HuH-7.5 (cell line): ENCODE measurements at places on chromosomes 12 and 14.
A peak's percentile ranks its signal among the peaks of the same experiment; 100 is the strongest.

- DNase-seq, result peak; percentile 8
Observed at GRCh38 chr12:55142669-55143565, 16.7 kb downstream of the OR9K2 start.

DNA sequence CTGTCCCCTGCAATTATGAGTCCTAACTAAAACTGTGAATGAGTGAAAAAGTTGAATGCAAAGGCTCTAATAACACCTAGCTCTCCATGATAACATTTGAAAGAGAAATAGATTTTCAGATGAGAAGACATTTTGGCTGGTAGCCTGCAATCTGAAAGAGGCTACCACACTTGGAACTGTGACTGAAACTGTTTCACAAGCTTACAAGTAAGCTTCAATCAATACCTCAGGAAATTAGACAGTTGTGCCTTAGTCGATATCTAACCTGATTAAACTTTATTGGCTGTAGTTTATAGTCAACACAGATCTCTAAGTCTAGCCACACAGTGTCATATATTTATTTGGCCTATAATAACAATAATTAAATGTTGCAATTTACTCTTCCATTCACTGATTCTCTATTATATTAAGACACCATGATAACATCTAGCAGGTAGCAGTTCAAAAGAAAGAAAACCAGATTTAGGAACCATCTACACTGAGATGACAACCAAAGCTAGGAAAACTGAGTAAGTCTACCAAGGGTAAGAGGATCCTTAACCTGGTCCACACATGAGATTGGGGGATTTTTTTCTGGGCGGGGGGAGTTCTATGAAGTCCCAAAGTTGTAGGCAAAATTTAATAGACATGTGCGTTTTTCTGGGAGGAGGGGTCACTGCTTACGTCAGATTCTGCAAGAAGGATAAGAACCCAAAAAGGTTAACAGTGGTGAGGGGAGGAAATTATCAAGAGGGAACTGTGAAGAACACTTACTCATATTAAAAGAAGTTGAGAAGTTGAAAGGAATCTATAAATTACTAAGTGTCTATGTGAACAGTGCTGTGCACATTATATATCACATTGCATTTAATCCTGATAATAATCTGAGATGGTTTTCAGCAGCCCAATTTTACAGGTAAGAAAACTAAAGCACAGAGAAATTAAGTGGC lies 65.8 kb downstream of the NUMB start:
- no peak for DNase-seq

- no peak for DNase-seq
Observed at GRCh38 chr14:69101331-69101826, 51.5 kb downstream of the DCAF5 start.

- peak; percentile 4 for DNase-seq
Observed at GRCh38 chr12:88305254-88305890, 163.3 kb downstream of the TMTC3 start.

DNA sequence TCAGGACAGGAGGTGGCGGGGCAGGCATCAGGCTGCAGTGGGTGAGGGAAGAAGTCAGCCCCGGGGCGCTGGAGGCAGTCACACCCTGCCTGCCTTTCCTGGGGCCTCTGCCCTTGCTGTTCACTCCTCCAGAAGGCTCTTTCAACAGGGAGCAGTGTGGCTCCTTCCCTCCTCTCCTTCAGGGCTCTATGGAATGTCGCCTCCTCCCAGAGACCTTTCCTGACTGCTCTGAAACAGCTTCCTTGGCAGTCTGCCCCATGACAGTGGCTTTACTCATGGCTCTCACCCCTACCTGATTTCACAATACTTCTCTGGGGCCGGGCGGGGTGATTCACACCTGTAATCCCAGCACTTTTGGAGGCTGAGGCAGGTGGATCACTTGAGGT lies 7.1 kb downstream of the RHOF start:
- DNase-seq, result no peak

DNA sequence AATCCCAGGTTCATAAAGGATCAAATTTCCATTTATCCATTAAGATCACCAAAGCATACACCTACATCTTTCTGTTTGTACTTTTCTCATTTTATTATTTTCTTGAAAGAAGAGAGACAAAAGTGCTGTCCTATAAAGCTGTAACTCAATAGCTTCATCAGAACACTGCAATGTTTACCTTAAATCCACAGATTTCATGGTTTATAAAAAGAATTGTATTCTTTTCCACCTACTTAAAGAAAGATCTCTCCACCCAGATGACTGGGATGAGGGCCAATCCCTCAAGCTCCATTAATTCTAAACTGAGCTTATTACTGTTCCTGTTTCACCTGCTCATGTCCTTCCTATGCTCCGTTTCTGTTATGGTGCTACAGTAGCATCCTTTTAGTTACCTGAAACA lies 470.6 kb downstream of the BCAT1 start:
- DNase-seq, result no peak

DNA sequence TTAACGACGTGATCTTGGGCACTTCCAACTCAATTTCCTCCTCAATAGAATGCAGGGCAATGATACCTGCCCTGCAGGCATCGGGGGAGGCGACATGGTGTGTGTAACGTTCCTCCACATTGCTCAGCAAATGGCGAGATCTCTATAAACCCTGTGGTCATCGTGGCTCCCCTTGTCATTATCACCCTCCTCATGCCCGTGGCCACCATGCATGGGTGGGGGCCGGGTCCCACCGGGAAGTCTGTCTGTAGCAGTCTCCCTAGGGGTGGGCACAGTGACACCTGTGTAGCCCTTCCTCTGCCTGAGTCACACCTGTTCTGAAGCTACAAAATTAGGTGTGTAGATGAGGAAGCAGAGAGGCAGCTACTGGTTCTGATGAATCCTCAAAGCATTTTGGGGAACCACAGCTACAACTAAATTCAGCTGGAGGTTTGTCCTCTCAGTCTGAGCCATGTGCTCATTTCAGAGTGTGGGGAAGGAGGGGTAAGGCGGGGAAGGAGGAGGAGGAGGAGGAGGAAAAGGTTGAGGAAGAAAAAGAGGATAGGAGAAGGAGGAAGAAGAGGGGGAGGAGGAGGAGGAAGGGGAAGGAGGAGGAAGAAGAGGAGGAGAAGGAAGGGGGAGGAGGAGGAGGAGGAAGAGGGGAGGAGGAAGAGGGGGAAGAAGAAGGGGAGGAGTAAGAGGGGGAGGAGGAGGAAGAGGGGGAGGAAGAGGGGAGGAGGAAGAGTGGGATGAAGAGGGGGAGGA lies 11.0 kb upstream of the CACNA2D4 start:
- no peak for DNase-seq

DNA sequence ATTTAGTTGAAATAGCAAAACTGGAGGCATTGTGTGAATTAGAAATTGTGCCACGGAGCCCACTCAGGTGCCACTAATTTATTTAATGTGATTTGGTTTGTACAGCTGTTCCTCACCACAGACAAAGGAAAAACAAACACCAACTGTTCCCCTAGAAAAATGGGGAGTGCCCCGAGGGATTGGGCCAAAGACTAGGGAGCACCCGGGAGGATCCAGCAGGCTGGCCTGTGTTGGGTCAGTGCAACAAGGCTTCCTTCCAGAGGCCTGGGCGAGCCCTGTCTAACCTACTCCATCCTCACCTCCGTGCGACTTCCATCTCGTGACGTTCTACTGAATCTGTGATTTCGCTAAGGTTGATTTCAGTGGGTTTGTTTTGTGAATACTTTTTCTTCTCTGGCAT lies 206.2 kb downstream of the CHST11 start:
- DNase-seq, result no peak

DNA sequence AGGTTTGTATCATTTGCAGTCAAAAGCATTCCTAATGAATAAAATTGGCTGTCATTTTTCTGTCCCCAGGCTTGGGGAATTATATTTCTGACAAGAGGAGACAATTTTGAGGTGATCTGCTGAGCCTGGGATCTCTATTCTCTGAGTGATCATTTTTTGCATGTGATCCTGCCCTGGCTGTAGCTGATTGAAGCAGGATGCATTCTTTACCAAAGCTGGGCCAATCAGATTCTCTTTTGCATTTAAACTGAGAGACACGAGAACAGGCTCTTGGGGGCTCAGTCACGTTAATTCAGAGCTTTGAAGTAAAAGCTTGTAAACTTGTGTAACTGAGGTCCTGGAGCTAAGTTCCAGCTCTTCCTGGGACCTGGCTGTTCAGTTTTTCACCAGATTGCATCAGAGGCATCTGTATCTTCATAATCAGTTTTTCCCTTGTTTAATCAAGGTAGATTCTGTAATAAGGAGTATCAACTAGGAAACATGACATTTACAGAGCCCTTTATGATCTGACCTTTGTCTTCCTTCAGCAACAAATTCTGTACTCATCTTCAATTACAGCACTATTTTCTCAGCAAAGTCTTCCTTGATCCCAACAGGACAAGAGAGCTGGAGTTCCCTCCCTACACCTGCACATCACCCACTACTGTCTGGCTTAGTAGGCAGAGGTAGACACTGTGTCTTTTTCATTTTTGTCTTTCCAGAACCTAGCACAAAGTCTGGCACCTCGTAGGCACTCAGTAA lies 35.0 kb upstream of the MANSC4 start:
- no peak for DNase-seq

DNA sequence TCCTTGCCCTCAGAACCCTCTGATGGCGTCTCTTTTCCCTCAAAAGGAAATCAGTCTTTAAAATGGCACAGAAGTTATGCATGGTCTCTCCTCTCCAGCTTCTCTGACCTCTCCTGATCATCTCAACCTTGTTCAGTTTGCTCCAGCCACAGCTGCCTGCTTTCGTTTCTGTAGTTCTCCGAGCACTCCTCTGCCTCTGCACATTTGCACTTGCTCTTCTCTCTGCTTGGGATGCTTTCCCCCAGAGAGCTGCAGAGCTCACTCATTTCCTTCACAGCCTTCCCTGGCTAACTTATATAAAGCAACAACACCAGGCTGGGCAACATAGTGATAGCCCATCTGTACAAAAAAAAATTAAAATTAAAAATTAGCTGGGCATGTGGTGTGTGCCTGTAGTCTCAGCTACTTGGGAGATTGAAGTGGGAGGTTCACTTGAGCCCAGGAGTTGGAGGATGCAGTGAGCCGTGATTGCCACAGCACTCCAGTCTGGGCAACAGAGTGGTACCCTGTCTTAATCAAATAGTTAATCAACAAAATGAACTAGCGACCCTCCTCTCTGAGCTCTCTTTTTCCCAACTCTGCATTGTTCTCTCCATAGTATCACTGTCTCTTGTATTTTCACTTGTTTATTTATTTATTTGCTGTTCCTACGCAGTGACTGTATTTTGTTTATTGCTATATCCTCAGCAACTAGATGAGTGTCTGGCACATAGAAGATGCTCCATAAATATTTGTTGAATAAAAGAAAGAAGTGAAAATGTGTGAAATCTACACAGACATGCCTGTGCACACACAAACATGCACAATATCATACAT lies 37.7 kb downstream of the PPFIBP1 start:
- no peak for DNase-seq

GRCh38 chr12:26599096-26599695 lies 233.8 kb downstream of the ITPR2 start:
- DNase-seq, result no peak

GRCh38 chr12:68235576-68235975 lies 10.0 kb upstream of the IL26 start:
- DNase-seq, result no peak

DNA sequence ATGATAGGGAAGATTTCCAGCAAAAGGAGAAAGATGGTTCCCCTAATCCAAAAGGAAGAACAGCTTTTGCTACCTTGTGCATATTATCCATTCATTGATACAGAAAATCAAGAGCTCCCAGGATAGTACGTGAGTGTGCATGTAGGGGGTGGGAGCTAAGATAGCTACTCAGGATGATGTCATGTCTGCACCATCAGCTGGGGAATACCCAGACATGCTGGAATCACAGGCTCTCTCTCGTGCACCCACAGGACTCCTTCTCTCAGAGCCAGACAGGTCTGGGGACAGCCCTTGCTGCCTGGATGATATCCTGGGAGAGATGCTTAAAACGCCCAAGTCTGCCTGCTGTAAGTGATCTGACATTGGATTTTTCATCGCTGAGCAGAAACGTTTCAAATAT lies 38.9 kb downstream of the FOXN3 start:
- no peak for DNase-seq

- no peak for DNase-seq
Observed at GRCh38 chr12:20798554-20798953, 12.0 kb upstream of the SLCO1B3 start.

DNA sequence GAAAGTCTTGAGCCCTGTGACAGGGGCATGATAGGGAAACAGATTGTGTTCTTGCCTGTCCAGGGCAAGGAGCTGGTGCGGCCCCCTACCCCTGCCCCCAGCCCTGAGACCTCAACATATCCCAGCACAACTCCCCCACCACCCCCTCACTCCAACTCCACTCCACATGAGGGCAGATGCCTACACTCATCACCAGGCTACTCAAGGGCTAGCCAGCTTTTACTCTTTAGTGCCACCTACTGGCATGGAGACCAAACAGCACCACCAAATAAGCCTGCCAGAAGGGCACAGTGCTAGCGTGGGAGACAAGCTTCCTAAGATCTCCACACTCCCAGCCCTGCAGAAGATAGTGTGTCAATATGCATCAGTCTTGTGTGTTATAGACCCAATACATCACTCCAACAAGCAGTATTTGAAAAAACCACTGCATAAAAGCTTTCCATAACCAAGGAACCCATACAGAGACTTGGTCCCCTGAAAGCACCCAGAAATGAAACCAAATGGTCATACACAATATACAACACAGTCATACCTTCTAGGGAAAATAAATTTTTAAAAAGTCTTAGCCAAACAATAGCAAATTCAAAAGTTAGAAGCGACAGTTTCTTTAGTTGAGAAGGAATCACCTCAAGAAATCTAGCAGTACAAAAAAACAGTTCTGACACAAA lies 154.4 kb downstream of the KCNK10 start:
- DNase-seq, result peak; percentile 25

- no peak for DNase-seq
Observed at GRCh38 chr12:93358058-93358457, 19.7 kb upstream of the NUDT4 start.

- DNase-seq, result no peak
Observed at GRCh38 chr12:67410667-67411067, 141.5 kb downstream of the CAND1 start.

DNA sequence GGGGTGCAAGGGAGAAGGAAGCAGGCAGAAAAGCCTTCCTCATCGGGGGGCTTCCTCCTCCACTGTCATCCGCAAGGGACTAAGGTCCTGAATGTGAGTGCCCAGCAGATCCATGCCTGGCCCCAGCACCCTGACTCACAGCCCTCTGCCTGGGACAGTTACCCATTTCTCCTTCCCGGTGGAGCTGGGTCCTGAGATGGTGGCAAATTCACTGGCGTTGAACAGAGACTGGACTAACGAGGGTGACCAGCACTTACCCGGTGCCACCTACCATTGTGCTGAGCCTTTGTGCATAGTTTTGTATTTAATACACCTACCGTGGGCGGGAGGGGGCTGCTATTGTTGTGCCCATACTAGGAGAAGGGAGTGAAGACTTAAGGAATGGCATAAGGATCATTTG lies 30.9 kb upstream of the PLEKHG6 start:
- no peak for DNase-seq

DNA sequence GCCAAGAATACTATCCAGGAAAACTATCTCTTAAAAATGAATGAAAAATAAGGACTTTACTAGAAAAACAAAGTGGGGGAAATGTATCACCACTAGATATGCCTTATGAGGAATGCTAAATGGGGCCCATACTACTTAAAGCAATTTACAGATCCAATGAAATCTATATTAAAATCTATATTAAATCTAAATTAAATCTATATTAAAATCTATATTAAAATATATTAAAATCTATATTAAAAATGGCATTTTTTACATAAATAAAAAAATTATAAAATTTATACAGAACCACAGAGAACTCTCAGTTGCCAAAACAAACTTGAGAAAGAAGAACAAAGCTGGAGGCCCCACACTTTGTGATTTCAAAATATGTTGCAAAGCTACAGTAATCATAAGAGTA lies 234.5 kb downstream of the RPL10L start:
- DNase-seq, result no peak

GRCh38 chr12:70971001-70971794 lies 50.7 kb upstream of the PTPRR start:
- no peak for DNase-seq
